ENCODE measurements at places on chromosomes 1 and 21.

DNA sequence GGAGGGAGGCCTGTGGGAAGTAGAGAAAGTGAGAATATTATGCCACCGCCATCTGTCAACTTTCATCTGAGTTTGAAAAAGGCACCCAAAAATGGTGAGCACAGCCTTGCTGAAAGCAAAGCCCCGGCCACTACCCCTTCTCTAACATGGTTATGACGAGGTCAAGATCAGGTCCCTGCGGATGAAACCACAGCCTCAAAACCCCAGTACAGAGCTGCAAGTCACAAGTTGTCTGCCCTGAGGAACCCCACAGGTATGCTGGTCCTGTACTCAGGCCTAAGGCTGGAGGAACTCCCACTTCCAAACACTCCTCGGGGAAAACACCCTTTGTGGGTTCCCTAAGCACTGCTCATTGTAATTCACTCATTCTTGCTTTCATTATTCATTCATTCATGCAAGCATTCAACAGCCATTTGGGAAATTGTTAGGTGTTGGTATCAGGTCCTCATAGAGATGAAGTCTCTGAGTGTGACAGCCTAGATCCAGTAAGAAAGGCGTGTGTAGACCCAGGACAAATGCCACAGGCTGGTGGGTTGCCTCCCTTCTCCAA lies 216.6 kb upstream of the EDN2 start:
- DNase-seq = no peak

- DNase-seq = no peak
Observed at GRCh38 chr1:234509457-234510328, 30.7 kb upstream of the TARBP1 start.

- DNase-seq = peak; percentile 92
Observed at GRCh38 chr21:33127154-33127867, 57.4 kb downstream of the OLIG1 start.

DNA sequence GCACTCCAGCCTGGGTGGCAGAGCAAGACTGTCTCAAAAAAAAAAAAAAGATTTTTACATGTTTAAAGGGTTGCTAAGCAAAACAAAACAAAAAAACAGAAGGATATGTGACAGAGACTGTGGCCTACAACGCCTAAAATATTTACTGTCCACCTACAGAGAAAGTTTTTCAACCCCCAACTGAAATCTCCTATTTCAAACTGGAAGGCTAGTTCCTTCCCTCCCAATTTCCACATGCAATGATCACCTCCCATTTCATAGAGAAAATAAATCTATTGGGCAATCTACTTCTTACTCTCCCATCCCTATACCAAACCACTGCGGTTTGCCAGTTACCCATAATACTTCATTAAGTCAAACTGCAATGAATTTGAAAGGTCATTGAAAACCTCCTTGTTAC lies 74.2 kb downstream of the ST3GAL3 start:
- DNase-seq = no peak

GRCh38 chr21:42039470-42039901 lies 29.3 kb upstream of the ZBTB21 start:
- no peak for DNase-seq

GRCh38 chr21:34911360-34911759 lies 137.7 kb downstream of the RUNX1 start:
- DNase-seq = peak; percentile 24

DNA sequence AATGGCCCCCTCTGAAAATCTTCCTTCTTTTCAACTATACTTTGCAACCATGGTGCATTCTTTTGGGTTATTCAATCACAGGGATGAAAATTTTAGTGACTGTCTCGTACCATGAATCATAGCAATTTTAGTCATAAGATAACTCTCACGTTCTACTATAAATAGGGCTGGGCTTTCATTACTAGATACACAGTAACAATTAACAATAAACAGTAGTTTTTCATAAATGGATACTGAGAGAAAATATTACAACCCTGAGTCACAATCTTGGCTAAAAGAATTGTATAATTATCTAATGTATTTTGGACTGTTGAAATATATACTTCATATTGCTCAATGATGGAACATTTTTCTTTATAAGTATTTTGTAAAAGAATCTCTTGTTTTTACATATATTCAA lies 96.1 kb downstream of the TEX35 start:
- DNase-seq = no peak

DNA sequence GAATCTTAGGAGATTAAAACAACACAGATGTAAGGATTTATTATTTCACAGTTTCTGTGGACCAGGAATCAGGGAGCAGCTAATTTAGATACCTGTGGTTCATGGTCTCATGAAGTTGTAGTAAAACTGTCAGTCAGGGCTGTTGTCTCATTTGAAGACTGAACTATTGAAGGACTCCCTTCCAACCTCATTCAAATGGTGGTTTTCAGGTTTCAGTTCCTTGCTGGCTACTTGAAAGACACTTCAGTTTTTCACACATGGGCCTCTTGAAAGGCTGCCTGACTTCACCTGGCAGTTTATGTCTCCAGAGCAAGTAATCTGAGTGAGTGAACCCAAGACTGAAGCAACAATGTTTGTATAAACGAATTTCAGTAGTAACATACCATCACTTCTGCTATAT lies 915.9 kb downstream of the PLA2G4A start:
- no peak for DNase-seq

GRCh38 chr21:16243396-16243795 lies 513.6 kb downstream of the USP25 start:
- peak; percentile 10 for DNase-seq

- peak; percentile 65 for DNase-seq
Observed at GRCh38 chr1:27391511-27392095, 819 bp upstream of the GPR3 start.

- DNase-seq = no peak
Observed at GRCh38 chr1:27423709-27424108, 31.3 kb downstream of the GPR3 start.

GRCh38 chr21:37206496-37206895 lies 60.6 kb downstream of the VPS26C start:
- no peak for DNase-seq

DNA sequence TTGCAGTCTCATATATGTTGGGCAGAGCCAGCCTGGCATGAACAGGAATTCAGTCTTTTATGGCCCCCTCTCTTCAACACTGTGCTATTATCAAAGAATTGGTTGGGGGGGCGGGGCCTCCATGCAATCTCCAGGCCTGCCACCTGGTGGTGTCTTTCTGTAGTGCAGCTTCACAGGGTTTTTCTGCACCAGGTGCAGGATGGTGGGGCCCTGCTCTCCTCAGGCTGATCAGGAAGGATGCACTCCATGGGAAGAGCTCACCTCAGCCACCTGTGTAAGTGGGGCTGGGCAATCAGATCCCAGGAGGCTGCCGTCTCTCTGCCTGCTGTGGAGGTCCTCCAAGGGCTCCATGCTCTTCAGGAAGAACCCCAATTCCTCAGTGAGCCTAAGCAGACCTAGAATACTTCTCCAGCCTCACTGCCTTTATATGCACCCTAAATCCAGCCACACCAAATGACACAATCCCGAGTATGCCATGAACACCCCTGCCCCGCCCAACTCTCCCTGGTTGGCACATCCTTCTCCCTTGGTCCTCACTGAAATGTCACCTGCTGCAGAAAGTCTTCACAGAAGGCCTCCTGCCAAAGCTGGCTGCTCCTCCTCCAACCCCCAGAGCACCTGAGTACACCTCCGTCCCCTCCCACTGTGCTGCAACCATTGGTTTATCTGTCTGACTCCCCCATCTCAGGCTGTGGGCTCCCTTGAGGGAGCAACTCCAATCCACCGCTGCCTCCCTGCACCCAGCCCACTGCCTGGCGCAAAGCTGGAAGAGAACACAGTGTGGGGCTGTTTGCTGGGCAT lies 16.5 kb downstream of the STK40 start:
- DNase-seq = peak; percentile 74

DNA sequence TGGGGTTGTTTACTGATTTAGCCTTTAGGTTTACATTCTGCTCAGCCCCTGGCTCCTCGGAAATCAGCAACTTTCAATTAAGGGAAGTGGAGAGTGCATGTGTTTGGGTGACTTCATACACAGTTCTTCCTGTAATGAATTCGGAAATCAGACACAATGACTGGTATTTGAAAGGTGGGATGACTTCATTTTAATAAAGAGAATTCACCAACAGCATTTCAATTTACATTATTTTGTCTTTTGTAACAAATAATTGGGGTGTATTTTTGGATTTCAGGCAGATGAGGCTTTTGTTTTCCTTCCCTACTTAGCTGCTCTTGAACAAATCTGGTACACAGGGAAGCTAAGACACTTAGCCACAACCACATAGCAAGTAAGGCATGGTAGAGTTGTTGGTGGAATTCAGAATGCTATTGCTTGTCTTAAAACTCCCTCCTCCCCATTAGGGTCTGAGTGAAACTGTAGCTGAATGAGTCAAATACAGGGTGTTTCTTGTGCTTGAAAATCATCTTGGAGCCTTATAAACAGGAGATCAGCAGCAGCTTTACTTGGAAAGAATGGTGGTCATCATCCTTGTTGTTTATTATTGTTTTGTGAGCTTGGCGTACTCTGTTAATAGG lies 917 bp downstream of the STX12 start:
- DNase-seq = no peak

DNA sequence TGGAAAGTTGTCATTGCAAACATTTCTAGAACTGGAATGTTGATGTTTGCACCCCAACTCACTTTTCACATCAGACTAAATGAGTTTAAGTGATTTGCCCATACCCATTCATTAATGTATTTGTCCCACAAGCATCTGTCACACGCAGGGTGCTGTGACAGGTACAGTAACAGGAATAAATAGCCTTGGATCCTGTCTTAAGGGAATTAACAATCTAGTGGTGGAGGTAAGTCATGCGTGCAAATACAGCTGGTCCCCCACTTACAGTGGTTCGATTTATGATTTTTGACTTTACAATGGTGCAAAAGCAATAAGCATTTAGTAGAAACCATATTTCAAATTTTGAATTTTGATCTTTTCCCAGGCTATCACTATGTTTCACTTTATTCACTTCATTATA lies 17.5 kb upstream of the PRDM2 start:
- DNase-seq = no peak

GRCh38 chr1:93475681-93476080 lies 27.8 kb downstream of the FNBP1L start:
- no peak for DNase-seq

GRCh38 chr1:114278911-114279310 lies 125.2 kb upstream of the SYT6 start:
- DNase-seq = no peak

DNA sequence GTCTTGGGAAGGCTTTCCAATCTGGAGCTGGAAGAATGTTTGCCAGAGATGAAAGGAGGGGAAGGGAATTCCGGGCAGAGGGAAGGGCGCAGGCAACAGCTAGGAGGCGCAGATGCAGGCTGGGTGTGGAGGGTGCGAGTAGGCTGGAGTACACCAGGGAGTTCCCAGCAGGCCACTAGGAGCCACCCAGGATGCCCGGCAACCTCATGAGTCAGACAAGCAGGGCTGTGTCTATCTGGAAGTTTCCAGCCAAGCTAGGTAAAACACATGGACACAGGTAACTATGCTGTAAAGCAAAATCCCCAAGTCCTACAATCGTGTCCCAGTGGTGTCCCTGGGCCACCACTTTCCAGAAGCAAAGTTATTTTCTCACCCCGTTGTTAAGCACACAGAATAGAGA lies 990 bp upstream of the NBL1 start:
- no peak for DNase-seq

- DNase-seq = no peak
Observed at GRCh38 chr1:236438614-236439013, 44.5 kb downstream of the EDARADD start.

- peak; percentile 25 for DNase-seq
Observed at GRCh38 chr1:168136709-168137514, at the start of gene GPR161. Gene GPR161, minus strand, starts transcription at chr1:168136930. Its CDS starts 32,080 bp downstream, at chr1:168104850.

DNA sequence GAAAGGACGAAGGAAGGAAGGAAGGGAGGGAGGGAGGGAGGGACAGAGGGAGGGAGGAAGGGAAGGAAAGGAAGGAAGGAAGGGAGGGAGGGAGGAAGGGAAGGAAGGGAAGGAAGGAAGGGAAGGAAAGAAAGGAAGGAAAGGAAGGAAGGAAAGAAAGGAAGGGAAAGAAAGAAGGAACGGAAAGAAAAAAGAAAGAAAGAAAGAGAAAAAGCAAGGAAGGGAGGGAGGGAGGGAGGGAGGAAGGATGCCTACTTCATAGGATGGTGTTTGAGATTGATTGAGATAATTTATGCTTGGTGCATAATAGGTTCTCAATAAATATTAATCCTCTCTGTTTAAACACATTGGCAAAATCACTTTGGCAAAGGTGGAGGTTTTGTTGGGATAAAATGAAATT lies 61.2 kb downstream of the WDR64 start:
- no peak for DNase-seq

DNA sequence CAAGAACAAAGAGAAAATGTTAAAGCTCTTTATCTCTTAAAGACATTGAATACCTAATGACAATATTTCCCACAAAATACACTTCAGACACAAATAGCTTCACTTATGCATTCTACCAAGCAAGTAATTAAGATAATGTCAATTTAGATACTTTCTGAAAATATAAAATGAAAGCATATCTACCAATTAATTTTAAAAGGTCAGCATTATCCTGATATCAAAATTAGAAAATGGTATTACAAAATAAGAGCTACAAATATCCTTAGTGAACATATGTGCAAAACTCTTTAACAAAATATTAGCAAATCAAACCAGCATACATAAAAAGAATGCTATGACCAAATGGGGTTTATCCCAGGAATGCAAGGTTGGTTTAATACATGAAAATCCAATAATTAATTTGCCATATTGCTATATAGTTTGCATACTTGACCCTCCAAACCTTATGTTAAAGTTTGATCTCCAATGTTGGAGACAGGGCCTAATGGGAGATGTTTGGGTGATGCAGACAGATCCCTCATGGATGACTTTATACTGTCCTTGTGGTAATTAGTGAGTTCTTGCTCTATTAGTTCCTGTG lies 4.2 kb upstream of the KIFAP3 start:
- no peak for DNase-seq

- no peak for DNase-seq
Observed at GRCh38 chr1:236247286-236247685, 34.5 kb downstream of the ERO1B start.

DNA sequence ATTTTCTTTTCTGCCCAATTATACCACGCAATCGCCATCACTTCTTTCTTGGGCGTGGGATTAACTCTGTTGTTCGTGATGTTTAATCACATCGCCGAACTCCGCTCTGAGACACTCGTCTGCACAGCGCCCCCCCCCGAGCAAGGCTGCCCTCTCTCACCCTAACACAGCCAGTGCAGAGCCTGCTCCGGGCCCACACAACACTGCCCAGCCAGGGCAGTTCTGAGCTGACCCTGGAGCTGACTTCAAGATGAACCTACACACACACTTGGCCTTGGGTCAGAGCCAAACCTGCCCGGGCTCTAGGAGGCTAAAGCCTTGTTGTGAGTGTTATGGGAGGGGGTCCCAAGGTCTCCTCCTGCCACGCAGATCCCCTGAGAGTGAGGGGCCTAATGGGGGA lies 64.6 kb upstream of the LRP8 start:
- no peak for DNase-seq

- DNase-seq = peak; percentile 20
Observed at GRCh38 chr1:23343221-23344110, 618 bp downstream of the HNRNPR start.

- no peak for DNase-seq
Observed at GRCh38 chr1:155983191-155984024, 5.1 kb upstream of the ARHGEF2 start.

GRCh38 chr21:31248598-31248997 lies 95.5 kb downstream of the TIAM1 start:
- no peak for DNase-seq
